ENCODE measurements at places on chromosomes 2 and 18.
A peak's percentile ranks its signal among the peaks of the same experiment; 100 is the strongest.

GRCh38 chr2:196162586-196163175 lies 8.7 kb downstream of the STK17B start:
- no peak for DNase-seq

- no peak for DNase-seq
These were observed 49.1 kb upstream of the CTAGE1 start for GRCh38 chr18:22466608-22467395.

DNA sequence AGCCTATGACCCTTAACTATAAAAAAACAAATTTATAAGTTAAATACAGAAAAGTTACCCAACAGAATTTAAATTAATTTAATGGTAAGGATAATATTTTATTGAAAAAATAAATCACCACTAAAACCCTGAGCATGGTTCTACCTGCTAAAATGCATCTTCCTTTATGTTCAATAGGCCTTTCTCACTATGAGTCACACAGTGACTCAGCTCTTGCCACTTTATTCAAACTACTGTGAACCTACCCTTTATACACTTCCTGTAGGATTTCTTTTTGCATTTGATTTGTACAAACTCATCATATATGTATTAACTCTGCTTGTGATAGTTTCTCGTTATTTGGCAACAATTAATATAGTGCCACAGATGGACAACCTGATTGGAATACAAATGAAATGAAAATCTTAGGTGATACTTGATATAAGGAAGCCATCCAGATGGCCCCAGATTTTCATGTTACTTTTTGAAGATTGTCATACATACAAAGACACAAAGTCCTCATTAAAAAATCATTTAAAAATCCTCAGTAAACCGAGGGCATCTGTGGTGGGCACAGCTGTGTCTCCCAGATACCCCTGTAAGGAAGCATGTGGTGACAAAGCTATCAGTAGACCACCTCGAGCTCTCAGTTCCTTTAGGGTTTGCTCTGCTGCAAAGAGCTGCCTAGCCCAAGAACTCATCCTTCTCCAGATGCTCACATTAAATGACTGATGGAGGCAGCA lies 55.2 kb upstream of the COBLL1 start:
- peak; percentile 13 for DNase-seq

DNA sequence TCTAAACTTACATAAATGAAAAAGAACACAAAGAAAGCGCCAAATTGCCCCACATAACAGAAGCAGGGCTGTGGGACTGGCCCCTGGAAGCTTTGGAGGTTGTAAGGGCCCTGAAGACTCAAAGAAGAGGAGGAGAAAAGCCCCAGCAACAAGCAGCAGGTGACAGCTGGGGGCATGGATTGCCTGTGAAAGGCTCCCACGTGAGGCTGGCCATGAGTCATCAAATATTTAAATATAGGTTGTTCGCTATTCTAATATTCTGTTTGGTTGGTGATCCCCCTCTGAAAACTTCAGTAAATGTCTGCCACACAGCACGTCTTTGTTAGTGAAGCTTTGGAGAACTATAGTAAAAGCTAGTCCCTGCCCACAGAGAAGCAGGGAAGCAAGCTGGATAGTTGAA lies 132.4 kb downstream of the MREG start:
- no peak for DNase-seq

DNA sequence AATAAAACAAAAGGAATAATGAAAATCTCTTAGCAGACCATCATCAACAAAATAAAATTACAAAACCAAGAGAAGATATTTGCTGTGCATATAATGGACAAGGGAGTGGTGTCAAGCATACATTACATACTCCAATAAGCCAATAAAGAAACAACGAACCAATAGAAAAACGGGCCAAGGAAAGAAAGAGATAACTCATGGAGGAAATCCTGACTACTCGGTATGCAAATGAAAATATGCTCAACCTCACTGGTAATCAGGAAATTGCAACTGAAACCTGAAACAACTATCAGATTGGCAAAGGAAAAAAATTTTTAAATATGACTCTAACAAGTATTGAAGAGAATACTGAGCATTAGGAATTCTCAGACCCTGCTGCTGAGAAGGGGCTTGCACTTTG lies 84.7 kb downstream of the BCL2 start:
- DNase-seq = no peak

- no peak for DNase-seq
These were observed 177.8 kb downstream of the ACKR3 start for GRCh38 chr2:236747426-236747825.

DNA sequence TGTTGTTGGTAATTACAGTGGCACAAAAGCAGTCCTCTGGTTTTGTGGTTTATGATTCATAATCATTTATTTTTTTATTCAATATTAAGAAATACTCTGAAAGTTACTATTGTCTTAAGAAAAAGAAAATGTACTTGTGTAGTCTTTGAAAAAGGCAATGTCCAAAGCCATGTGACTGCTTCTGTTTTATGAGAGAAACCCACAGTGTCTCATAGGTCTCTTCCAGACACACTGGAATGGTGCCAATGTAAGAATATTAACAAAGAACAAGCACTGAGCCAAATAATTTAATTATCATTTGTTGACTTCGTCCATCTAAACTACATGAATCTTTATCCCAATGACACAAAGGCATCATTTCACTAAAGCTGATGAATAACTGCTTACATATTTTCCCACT lies 62.5 kb downstream of the RPRM start:
- DNase-seq = no peak

DNA sequence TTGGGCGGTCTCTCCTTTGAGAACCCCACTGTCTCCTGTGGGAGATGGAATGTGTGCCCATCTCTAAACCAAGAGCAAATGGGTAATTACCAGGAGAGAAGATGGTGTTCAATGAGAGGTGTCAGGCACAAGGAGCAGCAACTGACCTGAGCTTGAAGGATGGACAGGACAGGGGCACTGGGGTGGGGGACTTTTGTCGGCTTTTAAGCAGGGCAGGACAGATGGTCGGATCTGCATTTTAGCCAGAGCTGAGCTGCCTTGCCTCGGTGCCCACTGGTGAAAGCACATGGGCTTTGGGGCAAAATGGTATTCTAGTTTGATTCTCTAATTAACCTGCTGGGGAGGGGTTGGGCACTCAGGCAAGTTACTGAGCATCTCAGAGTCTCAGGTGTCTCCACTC lies 98.0 kb downstream of the INHBB start:
- DNase-seq = no peak

- no peak for DNase-seq
These were observed 154.2 kb upstream of the KYNU start for GRCh38 chr2:142723236-142723635.

- DNase-seq = no peak
These were observed 388.1 kb upstream of the SLC14A2 start for GRCh38 chr18:45227001-45227742.

DNA sequence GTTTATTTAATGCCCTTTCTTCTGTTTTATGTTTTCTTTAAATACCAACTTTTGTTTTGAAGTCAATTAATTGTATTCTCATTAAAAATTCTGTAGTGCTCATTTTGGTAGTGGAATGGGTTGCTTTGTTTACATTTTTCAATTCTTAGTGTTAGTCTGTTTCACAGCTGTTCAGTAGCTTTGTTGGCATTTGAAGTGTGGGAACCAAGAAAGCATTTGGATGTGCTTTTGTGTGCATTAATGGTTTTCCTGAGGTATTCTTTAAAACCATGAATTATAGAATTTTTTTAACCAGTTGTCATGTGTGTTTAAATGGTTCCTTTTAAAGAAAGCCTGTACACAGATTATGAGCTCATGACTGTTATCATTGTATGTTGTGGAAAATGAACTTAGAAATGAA lies 19.7 kb downstream of the MIB1 start:
- no peak for DNase-seq

DNA sequence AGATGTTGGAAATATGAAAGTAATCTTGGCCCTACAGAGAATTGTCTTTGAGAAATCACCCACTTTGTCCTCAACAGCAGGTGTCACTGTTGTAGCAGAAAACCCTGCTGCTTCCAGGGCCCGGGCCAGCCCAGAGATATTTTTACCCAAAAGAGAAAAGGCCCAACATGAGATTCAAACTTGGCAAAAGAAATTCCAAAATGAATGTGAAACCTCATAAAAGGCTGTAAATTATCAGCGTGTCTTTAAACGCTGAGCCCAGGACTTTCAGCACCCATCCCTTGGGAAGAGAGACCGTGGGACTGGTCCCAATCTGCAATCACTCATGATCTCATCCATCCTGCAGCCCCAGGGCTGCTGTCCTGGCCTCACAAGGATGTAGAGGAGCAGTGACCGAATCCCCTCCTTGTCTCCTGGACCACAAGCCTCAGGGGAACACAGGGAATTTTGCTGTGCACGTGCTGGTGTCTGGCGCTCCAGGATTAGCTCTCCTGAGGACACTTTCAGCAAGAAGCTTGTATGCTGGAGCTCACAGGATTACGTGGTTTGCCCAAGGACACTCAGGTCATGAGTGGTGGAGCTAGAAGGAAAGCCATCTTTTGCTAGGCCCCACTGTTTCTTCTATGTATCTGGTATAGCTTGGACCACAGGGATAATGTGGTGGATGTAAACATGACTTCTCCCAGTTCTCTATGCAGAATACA lies 202.1 kb downstream of the RNF144A start:
- DNase-seq = no peak

GRCh38 chr2:128311755-128312341 lies 6.8 kb downstream of the HS6ST1 start:
- no peak for DNase-seq

- DNase-seq = no peak
These were observed 160.9 kb downstream of the ZEB2 start for GRCh38 chr2:144358979-144359541.

GRCh38 chr2:121260370-121261154 lies 24.4 kb downstream of the TFCP2L1 start:
- no peak for DNase-seq

GRCh38 chr2:632471-632870 lies 44.7 kb downstream of the TMEM18 start:
- no peak for DNase-seq

DNA sequence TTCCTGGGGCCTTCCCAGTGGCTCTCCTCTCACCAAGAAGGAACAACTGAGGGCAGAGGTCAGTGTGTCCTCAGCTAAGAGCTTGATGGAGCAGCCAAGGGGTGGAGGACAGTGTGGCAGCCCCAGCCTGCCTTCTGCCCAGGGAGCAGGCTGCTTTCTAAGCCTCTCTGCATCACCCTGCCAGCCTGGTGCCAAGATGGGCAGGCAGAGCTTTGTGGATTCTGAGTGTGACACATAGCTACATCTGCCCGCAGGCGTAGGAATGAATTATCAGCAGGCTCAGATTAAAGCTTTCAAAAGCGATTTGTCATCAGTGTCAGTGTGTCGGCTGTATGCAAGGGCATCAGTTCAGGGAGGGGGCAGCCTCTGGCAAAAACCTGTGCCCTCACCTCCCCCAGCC lies 8.7 kb downstream of the MAL start:
- DNase-seq = no peak

DNA sequence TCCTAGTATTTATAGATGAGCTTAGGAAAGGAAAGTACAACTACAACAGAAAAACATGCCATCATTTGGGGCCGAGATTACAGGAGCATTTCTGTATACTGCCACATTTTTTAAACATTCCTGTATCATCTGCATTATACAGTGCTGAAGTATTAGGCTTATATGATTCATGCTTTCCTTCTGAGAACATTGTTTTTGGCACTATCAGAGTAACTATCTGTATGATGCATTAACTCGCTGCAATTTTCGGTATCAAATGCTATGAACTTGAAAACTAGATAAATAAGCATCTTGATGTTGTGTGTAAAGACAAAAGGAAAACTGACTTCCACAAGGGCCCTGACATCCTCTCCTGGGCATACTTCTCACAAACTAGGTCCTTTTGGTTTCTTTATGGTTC lies 102.0 kb downstream of the RIT2 start:
- DNase-seq = no peak

GRCh38 chr2:207796585-207797350 lies 27.1 kb upstream of the FZD5 start:
- DNase-seq = no peak

DNA sequence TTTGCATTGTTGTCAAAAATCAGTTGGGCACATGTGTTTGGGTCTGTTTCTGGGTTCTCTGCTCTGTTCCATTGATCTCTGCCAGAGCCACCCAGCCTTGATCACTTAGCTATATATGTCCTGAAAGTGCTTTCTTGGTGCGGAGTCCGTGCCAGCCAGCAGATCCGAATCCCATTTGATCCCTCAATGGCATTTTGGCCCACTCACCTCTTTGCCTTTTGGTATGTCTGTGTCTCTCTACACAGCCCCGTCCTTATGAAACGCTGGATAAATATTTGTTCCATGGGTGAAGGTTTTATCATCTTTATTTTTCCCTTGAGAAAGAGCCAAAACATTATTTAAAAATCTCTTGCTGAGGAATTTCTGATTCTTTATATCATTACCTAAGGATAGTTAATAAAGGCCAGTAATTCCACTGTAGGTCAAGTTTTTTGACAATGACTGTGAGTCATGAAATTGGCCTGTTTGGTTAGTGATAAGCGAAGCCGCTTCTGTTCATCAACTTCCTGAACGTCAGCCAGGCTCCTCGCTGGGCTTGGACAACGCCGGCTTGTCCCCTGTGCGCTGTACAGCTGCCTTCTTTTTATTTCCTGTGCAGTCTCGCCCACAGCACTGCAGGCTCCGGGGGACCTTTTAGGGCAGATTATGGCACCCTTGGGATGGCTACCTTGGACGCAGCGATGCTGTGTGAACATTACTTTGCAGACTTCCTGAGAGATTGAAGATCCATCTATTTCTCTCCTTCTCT lies 24.9 kb downstream of the MTCL1 start:
- DNase-seq = no peak

GRCh38 chr2:163347982-163348856 lies 387.6 kb downstream of the FIGN start:
- no peak for DNase-seq

DNA sequence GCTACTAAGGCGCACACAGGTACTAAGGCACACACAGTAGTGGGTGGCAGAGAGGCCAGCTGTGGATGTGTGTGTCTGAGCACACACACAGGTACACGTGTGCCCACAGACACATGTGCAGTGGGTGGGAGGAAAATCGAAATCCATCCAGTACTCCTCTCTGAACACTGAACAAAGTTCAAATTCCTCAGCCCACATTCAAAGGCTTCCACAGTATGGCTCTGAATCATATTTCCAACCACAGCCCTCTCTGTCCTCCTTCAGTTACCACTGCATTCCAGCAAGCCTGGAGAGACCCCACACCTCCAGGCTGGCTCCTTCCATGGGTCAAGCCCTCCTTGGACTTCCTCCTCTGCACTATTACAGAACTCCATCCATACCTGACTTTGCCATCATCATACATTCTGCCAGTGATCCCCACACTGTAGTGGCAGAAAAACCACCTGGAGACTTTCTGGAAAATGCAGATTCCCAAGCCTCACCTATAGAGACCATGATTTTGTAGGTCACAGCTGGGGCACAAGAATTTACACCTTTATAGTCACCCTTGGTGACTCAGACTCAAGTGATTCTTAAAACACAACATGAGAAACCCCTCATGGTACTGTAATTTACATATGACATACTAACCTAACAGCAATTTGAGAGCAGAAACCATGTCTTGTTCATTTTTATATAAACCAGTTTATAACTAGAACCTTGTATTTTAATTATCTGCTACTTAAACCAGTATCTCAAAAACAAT lies 31.4 kb downstream of the EPG5 start:
- DNase-seq = no peak

All from T-helper 2 cell treated with Interferon-gamma antibody and Interleukin-4, amounts not matched to agents 5 μg/mL and 100 μg/mL, for 36 hours (primary cell).